ENCODE measurements at places on chromosomes 1 and 21. TPM values are rescaled to one million over a fixed set of nuclear protein-coding genes. Genes with fewer than 3 reads are reported as not detected.

PKP1 gene
- total RNA-seq = not detected

SAMSN1 gene
- 43.0 TPM for total RNA-seq

PKN2 gene
- 17.2 TPM for total RNA-seq

GRCh38 chr1:115078708-115079107, 10.6 kb downstream of the TSPAN2 start:
- H3K36me3 ChIP-seq = no peaks in the 10 kb centered on the region
- no peak overlapping the region for H3K27ac ChIP-seq
- DNase-seq = no peak
- H3K27me3 ChIP-seq = no peaks in the 10 kb centered on the region
- H3K4me3 ChIP-seq = no peak overlapping the region
- peaks cover 6% of the 10 kb centered on the region for H3K4me1 ChIP-seq

DNA sequence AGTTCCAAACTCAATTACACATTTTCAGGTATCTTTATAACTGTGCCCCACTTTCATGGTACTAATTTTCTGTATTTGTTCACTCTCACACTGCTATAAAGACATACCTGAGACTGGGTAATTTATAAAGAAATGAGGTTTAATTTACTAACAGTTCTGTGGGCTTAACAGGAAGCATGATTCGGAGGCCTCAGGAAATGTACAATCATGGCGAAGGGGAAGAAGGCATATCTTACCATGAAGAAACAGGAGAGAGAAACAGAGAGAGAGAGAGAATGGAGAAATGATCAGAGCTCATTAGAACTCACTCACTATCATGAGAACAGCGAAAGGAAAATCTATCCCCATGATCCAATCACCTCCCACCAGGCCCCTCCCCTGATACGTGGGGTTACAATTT, 874.1 kb upstream of the B3GALT2 start:
- no peak overlapping the region for H3K4me3 ChIP-seq
- H3K27me3 ChIP-seq = no peaks in the 10 kb centered on the region
- DNase-seq = no peak
- H3K36me3 ChIP-seq = peaks cover 11% of the 10 kb centered on the region
- H3K4me1 ChIP-seq = peaks cover 57% of the 10 kb centered on the region
- H3K27ac ChIP-seq = peak overlapping the region; percentile 76

DNA sequence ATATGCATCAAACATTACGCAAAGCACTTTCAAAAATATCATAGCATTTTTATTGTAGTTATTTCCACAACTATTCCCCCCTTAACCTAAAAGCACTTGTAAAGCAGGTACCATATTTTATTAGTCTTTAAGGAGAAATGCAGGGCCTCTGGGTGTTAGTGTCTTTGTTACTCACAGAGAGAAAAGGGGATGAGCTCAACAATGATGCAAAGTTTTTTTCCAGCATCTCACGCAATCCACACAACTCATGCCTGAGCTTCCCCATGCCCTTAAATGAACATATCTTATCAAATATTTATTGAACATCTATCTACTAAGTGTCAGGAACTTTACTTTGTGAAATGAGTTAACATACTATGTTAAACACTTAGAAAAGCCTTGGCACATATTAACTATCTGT, 50.6 kb downstream of the BEND5 start:
- H3K4me1 ChIP-seq = no peaks in the 10 kb centered on the region
